HS-27A (cell line): ENCODE measurements at places on chromosomes 1 and 21.
A peak's percentile ranks its signal among the peaks of the same experiment; 100 is the strongest.

GRCh38 chr1:180157576-180158057, 2.9 kb downstream of the QSOX1 start:
- no peak for DNase-seq

GRCh38 chr1:7253988-7254587, 468.8 kb downstream of the CAMTA1 start:
- no peak for DNase-seq

DNA sequence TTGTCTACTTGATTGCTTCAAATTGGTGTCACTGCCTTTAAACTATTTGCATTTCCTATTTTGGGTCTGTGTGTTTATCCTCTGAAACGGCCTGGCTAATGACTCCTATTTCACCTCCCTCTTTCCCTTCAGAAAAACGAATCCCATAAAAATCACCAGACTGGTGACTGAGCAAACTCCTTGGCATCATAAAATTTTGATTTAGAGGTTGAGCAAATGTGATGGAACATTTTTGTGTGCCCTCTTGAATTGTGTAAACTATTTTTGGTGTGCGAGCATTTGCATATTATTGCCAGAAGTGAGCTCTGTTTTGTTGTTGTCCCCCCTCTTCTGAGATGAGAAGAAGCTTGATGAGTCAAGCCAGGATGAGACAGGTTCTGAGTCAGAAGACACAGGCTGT, 316.1 kb downstream of the AJAP1 start:
- DNase-seq = no peak

DNA sequence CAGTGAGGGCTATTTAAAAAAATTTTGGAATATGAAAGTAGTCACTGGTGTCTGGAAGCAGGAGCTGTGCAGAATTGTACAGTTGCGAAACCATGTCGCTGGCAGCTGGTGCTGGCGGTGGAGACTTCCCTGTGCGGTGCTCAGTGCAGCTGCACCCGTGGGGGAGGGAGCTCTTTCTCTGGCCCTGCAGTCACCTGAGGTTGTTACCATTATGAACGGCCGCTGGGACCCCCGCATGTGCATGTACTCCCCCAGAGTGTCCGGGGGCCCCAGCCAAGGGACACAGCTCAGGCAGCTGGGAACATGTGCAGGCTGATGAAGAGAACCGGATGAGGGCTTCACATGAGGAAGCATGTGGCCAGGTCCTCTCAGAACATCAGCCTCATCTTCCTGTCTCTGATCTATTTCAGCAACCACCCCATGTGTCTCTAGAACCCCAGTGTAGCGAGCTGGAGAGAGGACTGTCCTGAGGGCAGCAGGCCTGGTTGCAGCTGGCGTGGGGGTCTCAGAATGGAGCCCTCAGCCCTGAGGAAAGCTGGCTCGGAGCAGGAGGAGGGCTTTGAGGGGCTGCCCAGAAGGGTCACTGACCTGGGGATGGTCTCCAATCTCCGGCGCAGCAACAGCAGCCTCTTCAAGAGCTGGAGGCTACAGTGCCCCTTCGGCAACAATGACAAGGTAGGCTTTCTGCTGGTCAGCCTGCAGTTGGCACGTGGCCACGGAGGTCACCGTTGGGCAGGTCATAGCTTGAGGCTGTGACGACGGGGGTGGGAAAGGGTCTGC, at the start of gene TRPM2:
Gene TRPM2, plus strand, starts transcription at position 431 of the 780 bp plus-strand sequence. Its CDS starts 80 bp downstream, at position 511.
- DNase-seq = no peak

GRCh38 chr1:57620605-57621004, 196.7 kb upstream of the DAB1 start:
- no peak for DNase-seq

- no peak for DNase-seq
These were observed 6.6 kb downstream of the CBR3 start for GRCh38 chr21:36141513-36141925.

- DNase-seq = no peak
These were observed 207.0 kb downstream of the PTPRC start for GRCh38 chr1:198845851-198846250.

GRCh38 chr21:16709866-16710550, 802.8 kb upstream of the CXADR start:
- peak; percentile 15 for DNase-seq

DNA sequence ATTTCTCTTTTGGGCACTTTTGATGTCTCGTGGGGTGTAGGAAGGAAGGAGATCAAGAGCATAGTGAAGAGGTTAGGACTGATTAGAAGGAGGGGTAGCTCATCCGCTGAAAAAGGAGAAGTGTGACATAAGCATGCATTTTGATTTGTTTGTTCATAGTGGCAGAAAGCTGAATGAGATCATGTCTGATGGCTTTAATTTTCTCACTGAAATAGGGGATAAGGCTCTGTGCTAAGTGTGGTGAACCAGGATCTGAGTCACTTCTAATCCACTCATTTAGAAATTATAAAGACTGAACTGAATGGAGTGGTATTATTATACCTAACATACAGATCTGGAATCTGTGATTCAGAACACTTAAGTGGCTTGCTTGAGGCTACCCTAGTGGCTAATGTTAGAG, 344.5 kb downstream of the PDE4B start:
- no peak for DNase-seq

DNA sequence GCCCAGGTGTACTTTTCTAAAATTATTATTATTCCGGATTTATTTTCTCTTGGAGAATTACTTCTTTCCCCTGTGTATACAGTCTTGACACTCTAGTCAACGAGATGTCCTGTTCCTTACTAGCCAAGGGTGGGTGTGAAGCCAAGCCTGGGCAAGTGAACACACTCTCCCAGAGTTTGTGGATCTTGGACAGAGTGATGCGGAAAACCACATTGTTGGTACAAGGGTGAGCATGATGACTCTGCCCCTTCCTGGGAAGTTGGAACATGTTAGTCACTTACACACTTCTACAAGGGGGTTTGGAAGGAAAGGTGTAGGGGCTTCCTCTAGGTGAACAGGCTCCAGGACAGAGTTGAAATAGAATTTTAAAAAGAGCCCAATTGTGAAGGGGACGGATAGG, 20.0 kb upstream of the RD3 start:
- DNase-seq = no peak

GRCh38 chr1:240906477-240906876, 294.5 kb upstream of the GREM2 start:
- no peak for DNase-seq

GRCh38 chr1:58496042-58496441, 50.5 kb downstream of the OMA1 start:
- DNase-seq = no peak

DNA sequence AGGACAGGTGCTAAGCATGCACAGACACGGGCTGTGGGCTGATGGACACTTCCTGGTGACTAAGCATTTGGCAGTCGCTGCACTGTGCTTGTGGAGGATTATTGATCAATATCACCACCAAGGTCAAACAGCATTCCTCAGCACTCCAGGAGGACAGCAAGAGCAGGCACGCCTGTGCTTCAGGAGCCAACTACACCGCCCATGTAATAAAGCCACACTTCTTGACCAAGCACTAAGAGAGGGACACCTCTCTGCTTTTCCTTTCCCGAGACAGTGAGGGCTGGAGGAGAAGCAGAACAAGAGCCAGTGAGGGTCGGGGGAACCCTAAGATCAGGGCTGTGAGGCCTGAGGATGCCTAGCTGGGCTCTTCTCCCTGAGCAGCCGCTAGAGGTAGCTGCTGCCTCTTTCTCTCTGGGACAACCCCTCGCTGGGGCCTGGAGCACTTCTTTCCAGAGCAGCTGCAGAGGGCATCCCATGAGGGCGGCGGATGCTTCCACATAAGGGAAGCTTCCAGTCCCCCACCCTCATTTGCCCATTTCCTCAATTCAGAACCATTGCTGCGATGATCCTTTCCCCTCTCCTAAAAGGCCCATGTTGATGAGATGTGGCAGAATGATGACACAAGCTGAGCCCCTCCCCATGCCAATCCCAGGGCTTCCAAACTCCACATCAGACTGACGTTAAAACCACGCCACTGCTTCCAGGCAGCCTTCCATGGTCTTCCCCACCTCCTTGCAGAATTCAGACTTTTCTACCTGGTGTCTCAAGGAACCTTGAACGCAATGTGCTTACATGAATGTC, 19.1 kb downstream of the RAB7B start:
- DNase-seq = no peak

DNA sequence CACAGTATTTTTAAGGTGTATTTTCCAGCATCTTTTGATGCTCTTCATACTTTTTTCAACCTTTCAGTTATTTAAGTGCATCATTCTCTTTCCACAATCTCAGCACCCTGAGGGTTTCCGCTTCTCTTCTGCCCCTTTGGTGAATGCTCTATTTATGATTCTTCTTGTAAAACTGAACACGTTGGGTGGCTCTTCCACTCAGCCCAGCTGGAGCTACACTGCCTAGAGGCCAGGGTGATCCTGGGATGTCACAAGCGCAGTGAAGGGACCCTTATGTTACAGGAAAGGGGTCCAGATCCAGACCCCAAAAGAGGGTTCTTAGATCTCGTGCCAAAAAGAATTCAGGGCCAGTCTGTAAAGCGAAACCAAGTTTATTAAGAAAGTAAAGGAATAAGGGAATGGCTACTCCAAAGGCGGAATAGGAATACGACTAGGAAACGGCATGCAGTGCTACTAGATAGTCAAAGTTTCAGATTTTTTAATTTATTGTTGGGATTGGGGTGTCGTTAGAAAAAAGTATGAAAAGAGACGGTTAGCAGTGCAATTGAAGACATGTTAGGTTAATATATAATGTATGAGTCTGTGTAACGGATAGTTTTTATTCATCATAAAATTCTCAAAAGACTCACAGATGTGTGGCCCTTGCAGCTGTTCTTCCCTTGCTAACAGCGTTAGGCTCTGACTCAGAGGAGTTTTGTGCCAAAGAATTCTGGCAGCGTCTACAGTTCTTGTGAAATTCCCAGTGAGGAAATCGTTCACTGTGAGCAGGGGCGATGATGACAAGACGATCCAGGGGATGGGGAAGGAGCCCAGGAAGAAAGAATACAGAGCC, 14.4 kb upstream of the ERVH48-1 start:
- DNase-seq = peak; percentile 50

DNA sequence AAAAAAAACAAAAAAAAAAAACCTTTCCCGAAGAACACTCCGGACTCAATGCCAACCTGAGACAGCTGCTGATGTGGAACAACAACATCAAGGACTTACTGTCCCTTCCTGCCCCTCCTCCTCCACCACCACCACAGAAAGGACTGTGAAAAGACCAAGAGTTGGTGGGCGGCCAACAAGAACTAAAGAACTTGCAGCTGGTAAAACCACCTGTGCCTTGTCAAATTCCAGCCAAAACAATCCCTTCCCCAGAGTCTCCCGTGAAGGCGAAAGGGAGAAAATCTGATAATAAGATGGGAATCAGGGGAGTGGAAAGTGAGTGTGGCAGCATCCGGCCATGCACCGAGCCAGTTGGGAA, 88.9 kb downstream of the PROX1 start:
- no peak for DNase-seq

DNA sequence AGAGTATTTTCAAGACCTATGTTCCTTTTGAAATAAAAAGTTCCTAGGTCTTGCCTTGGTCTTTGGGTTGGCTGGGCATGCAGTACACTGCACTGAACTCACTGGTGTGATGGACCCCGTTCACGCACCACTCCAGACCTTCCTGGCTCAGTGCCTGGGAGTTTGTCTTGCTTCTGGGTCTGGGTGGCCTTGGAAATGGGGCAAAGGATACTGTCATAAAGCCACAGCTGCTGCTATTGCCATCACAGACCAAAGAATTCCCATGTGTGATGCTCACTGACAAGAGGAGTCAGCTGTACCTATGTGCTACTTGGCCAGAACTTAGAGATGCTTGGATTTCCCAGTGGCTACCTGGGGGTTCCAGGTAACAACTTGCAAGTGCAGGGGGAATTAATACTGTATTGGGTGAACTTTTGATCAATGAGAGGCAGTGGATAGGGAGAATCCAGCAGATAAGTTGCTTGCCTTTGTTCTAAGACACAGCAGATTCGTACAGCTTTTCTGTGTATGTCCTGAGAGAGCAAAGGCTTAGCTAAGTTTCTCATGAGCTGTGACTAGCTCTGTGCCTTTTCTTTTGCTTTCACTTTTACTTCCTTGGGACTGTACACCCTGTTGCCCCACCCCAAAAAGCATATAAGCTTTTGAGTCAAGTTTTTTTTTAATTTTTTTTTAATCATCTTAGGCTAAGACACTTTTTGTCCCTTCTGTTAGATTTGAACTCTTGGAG, 115.3 kb downstream of the RUNX1 start:
- DNase-seq = no peak

DNA sequence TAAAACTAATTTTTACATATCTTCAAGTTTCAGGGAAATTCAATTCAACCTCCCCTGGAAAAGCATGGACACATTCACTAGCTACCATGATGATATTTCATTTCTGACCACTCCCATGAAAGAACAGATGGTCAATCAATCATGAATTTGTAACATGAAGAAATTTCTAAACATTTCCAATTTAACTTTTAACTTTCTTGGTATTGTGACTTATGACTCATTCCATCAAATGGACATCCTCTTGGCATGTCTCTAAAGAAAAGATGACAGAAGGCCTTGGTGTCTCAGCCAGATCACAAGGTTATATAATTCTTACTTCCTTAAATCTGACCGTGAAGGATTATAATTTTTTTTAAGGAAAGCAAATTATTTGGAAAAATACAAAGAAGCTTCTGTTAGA, 10.5 kb upstream of the MCOLN3 start:
- DNase-seq = no peak

DNA sequence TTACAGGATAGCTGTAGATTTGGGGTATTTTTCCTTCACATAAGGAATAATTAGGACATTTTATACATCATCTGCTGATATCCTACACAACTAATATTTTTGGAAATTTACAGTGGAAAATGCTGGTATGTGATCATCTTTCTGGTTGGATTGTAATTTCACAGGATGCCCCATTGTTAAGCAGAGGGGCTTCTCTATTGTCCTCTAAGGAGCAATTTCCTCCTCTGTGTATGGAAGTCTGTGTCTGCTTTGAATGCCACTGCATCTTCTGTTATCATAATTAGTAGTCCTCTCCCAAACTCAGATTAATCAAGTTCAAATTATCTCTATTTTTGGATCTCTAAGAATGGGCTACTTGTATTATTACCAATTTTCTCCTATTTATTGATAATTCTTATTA, 988.1 kb upstream of the B3GALT2 start:
- DNase-seq = no peak

GRCh38 chr1:51313961-51314777, 16.2 kb downstream of the TTC39A start:
- no peak for DNase-seq

DNA sequence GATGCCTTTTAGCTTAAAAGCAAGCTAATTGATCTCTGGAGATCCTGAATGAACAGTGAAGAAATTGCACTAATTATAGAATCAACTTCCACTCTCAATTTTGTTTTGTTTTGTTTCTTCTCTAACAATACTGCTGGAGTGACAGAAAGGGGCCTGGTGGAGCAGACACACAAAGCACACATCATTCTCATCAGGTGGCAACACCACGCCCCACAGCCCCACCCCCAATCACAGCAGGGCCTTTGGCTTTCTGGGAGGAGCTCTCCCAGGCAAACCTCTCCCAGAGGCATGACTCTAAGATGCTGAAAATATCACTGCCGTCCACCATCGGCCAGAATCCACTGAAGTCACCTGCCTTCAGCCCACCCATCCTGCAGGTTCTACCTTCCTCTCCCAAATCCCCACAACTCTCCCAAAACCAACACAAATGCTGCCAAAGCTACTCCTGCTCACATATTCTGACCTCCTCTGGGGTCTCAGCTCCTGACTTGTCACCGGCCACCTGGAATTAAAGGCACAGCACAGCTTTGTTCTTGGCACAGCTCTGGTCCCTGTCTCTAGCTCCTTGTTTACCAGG, 120.7 kb downstream of the GRIK3 start:
- DNase-seq = no peak

GRCh38 chr1:37453647-37454046, 20.7 kb upstream of the ZC3H12A start:
- DNase-seq = no peak

- DNase-seq = no peak
These were observed 649.5 kb upstream of the CAMK1G start for GRCh38 chr1:208933984-208934525.

GRCh38 chr1:101709721-101710120, 287.0 kb downstream of the OLFM3 start:
- DNase-seq = no peak
